NCI-H69 (cell line): ENCODE measurements at places on chromosomes 7 and 10.
A peak's percentile ranks its signal among the peaks of the same experiment; 100 is the strongest.

DNA sequence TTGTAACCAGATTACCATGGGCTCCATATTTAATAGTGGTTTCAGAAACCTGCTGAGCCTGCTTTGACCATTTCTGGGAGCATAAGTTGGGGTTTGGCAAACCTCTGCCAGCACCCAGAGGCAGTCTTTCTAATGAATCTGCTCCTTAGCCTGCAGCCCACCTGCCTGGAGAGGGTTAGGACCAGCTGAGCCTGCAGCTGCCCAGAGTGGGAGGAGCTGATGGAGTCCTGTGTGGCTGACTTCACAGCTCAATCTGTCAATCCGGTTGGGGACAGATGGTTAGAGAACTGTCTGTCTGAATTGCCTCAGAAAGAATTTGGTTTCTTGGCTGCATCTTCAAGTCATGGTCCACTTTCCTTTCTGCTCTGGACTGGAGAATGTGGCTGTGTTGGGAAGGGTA is 444.6 kb downstream of the NRG3 start:
- DNase-seq: peak; percentile 83

DNA sequence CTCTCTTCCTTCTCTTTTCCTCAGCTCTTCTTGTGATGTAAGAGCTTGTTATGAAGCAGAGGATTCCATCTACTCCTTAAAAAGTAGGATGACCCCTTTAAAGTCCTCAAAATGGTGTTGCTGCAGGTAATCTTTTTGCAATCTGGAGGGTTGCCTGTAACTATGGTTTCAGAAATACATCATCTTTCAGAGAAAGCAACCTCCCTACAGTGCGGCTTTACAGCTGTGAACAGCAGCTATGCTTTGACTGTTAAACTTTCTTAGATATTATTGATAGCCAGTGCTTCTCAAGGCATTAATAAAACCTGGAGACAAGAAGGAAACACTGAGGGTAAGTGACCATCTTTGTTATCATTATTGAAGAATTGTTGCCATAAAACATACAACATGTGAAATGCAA is 86.6 kb upstream of the MDFIC start:
- DNase-seq: no peak

GRCh38 chr10:99711129-99711719 is 20.7 kb downstream of the COX15 start:
- DNase-seq: peak; percentile 34

- DNase-seq: peak; percentile 42
Observed at GRCh38 chr10:43255634-43256431, 11.0 kb downstream of the RASGEF1A start.

- no peak for DNase-seq
Observed at GRCh38 chr10:86209726-86210125, 156.9 kb downstream of the GRID1 start.

DNA sequence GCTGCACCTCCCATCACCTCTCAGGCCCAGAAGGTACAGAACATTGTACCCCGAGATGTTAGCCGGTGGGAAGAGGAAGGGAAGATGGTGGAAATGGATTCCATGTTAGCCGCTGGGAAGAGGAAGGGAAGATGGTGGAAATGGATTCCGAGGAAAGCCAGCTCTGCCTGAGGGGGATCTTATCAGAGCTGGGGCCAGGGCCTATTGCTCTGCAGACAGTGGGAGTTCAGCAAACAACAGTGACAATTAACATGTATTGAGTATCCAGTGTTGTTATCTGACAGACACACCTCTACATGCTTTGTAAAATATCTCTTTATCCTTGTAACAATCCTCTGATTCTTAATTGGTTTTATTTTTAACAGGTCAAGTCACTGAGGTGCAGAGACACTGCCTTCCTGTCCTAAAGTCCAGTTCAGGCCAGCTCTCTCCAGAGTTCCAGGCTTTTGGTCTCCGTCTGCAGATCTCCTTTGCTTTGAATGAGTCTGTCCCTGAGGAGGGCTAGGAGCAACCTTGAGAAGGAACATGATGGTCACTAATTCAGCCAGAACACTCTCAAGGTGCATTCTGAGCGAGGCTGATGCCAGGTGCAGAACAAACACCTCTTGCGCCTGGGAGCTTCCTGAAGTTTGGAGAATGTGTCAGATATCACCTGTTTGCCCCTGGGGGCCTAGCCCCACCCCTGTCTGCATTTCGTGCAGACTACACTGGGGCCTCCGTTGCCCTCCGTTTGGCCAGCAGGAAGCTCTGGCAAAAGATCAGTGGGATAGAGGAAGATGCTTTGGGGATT is 82.4 kb upstream of the PODXL start:
- DNase-seq: no peak

DNA sequence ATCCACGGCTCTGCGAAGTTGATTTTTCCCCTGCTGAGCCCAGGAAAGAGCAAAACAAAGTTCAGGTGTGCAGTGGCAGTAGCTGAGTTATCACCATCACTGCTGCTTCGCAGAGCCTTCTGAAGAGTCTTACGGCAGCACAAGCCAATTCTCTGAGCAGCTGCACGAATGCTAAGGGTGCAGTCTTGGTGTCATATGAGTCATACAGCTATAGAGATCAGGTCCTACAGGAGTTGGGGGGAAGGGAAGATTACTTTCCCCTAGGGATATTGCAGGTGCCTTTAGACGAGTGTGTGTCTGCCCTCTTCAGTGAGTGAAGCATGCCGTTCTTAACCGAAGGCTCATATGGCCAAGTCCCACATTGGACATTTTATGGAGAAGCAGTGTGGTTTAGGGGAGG is 227.8 kb downstream of the CELF2 start:
- no peak for DNase-seq

GRCh38 chr10:85060944-85061343 is 732.6 kb downstream of the CCSER2 start:
- DNase-seq: no peak

- DNase-seq: no peak
Observed at GRCh38 chr10:69842882-69843281, 41.2 kb downstream of the COL13A1 start.

DNA sequence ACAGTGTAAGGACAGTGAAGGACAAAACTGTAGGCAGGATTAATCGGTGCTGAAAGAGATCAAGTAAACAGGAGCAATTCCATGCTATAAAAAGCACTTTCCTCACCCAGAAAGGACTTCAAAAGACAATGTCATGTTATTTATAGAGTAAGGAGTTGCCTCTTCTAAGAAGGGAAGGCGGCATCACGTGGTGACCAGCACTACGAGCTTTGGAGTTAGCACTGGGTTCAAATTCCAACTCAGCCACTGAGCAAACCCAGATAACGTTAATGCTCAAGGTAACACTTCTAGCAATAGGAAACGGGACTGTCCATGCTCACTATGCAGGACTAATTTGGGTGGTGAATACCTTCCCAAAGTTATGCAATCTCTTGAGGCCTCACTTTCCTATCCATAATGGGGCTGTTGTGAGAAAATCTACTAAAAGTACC is 715 bp upstream of the PANK1 start:
- DNase-seq: no peak

DNA sequence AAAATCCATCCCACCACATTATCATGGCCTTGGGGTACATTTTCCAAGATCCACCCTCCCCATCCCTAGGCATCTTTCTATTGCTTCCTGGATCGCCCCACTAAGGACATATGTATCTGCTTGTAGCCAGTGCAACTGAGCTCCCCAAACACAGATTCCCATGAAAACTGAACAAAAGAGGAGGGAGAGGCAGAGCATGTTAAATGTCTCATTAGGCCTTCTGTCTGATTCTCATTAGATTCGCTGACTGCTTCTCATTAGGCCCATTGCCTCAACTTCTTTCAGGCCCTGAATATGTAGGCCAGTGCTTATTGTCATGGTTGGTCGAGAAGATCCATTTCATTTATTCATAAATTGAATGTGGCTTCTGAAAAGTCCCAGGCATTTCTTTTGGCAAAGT is 698.9 kb downstream of the INHBA start:
- no peak for DNase-seq

DNA sequence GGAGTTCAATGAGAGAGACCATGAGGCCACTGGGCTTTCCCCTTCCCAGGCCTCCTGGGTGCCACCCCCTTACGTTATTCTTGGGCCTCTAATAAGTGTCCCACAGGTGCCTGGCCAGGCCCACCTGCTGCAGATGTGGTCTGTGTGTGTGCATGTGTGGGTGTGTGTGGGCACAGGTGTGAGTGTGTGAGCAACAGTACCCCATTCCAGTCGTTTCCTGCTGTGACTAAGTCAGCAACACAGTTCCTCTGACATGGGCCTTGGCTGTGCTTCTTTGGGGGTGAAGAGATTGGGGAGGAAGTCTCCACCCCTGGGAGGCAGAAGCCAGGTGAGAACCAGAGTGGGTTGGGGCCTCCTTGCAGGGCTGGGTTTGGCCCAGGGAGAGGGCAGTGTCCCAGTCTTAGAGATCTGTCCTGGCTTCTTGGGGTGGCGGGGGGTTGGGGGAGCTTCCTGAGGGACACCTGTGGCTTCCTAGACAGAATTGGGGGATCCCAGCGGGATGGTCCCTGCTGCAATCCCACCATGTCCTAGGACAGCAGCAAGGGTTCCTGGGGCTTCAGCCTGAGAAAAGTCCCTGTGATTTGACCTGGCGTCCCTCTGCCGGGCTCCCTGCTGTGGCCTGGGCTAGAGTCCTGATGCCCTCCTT is 4.1 kb upstream of the PILRB start:
- DNase-seq: no peak

DNA sequence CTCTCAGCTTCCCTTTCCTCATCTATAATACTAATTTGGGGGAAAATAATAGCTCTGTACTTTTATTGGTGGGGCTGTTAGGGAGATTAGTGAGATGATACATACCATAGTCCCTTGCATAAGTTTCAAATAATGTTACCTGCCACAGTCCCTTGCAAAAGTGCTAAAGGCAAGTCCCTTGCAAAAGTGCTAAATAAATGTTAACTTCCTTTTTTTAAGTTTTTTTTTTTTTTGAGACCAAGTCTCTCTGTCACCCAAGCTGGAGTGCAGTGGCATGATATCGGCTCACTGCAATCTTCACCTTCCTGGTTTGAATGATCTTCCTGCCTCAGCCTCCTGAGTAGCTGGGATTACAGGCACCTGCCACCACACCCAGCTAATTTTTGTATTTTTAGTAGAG is 43.4 kb upstream of the SRGN start:
- DNase-seq: no peak

DNA sequence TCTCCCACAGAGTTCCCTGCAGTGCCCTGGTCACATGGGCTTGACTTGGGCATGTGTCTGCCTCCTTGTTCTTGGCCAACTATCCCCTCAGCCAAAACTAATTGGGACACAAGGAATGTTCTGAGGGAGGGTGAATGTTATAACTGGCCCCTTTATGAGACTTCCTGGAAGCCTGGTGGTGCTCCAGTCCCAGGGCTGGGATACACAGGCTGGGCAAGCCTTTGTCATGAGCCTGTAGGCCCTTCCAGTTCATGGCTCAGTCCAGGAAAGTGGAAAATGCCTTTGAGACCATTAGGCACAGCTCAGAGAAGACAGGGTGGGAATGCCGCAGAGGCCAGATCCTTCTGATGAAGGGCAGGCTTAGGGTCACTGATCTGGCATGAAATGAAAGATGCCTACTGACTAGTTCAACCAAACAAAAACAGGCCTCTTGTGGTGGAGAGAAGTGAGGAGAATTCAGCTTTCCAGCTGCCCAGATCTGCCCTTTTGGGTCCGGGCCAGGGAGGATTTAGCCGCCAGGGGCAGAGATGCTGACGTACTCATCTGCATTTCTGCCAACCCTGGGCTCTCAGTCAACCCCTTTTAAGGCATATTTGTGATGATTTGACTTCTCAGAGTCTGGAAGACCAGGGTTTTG is 961.5 kb downstream of the KCNMA1 start:
- DNase-seq: no peak

DNA sequence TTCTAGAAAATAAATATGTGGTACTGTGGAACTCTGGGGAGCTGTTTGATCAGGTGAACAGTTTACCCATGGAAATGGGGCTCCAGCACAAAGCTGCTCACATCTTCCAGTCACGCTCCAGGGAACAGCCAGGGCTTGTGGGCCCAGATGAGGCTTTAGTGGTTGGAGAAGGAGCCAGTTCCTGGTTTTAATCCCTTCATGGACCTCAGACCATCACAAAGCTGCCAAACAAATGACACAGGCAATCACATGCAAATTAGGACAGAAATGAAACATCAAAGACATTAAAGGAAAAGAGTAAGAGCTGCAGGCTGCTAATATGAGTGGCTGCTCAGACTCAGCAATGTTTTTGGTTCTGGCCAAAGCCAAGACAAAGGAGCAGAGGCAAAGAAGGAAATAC is 2.2 kb upstream of the ATP6V0E2 start:
- DNase-seq: no peak

DNA sequence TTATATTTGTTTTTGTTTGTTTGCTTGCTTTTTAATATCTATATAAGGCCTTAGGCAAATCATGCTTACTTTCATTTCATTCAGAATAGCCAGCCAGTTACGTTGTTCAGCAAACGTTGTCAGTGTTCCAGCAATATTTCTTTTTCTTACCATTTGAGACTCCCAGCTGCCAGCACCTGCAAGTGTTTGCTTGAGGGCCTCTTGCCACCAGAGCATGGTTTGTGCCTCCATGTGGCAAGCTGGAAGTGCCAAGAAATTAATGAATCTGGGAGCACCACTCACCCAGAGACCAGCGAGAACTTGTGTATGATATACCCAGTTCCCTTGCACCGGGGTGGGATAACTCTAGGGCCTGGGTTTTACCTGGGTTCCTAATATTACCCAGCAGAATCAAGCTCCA is 177.1 kb upstream of the CSTF2T start:
- peak; percentile 72 for DNase-seq

GRCh38 chr10:132984801-132985545 is 42.6 kb upstream of the CFAP46 start:
- DNase-seq: no peak

DNA sequence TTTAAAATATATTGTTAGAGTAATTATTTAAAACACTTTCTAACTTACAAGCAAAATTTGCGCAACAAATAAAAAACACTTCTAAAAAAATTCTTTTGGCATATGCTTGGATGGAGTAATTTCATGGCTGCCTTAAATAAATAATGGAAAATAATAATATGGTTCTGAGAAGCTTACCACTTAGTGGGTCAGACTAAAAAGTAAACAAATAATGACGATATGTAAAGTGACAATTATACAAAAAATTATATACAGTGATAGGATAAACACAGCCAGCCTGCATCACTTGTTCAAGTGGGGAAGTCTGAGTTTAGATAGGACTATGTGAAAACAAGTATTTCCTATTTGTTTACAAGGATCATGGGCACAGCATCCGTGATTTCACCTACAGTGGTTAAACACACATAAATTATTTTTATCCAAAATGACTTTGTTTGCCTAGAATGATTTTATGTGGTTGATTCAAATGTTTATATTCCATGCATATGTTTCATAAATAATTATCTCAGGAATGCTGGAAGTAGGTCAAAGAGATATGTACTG is 141.7 kb upstream of the SEMA3D start:
- DNase-seq: no peak
